ENCODE measurements at places on chromosomes 6 and 20. TPM values are rescaled to one million over a fixed set of nuclear protein-coding genes. Genes with fewer than 3 reads are reported as not detected.

Gene FANCE
- 11.2 TPM for total RNA-seq

Gene PTCRA
- 0.55 TPM for total RNA-seq

DNA sequence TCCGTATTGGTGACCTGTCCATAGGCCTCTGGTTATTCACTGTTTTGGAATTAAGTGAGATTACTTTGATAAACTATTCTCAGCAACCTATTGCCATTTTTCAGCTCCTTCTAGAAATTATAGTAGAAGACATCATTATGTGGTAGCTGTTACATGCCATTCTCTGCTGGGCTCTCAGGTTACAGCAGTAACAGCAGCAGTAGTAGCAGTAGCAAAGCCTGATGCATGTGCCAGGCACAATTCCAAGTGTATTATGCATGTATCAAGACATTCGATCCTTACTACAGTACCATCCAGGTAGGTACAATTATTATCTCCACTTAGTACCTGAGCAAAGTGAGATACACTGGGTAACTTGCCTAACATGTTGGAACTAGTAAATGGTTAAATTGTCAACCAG, 74.3 kb downstream of the RPS12 start:
- no peak overlapping the region for H3K27ac ChIP-seq
- H3K27me3 ChIP-seq = no peaks in the 10 kb centered on the region
- DNase-seq = no peak
- no peaks in the 10 kb centered on the region for H3K36me3 ChIP-seq

- DNase-seq = no peak
- no peak overlapping the region for H3K4me3 ChIP-seq
- no peaks in the 10 kb centered on the region for H3K4me1 ChIP-seq
- no peak overlapping the region for H3K27ac ChIP-seq
- H3K36me3 ChIP-seq = no peaks in the 10 kb centered on the region
- no peaks in the 10 kb centered on the region for H3K27me3 ChIP-seq
These were observed 531.8 kb downstream of the UTRN start for GRCh38 chr6:144816936-144817335.

GRCh38 chr6:46079061-46079460, 50.7 kb upstream of the ENPP4 start:
- H3K27ac ChIP-seq = no peak overlapping the region
- DNase-seq = no peak
- no peaks in the 10 kb centered on the region for H3K4me1 ChIP-seq
- H3K4me3 ChIP-seq = no peak overlapping the region

DNA sequence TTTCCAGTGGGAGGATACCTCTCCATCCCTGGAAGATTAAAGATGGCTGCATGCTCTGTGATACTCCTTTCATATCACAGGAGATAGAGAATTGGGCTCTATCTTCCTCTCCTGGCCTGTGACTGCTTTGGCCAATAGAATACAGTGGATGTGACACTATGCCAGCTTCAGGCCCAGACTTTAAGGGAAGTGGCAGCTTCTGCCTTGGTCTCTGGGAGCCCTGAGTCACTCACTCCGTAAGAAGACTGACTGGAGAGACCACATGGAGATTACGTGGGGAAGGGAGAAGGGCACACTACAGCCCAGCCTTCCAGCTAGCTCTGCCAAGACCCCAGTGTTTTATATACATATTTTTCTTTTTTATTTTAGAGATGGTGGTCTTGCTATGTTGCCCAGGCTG, 10.4 kb upstream of the MMP9 start:
- H3K27me3 ChIP-seq = no peaks in the 10 kb centered on the region
- no peak overlapping the region for H3K4me3 ChIP-seq
- no peaks in the 10 kb centered on the region for H3K4me1 ChIP-seq
- DNase-seq = no peak
